ENCODE measurements at places on chromosomes 13 and 19.

DNA sequence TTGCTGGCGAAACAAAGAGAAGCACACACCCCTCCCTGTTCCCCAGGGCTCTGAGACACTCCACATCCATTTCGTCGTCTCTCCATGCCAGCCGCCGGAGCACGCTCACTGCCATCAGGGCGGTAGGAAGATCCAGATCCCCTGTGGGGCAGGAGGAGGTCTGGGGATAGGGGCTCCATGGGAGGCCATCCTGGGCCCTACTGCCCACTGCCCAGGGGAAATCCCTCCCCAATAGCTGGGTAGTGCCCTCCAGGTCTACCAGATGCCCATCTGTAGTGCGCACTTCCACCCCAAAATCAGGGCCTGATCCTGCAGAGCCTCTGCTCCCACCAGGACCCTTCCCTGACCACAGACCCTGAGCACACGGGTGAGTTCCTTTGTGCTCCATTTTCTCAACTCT is 80.3 kb downstream of the EFNB2 start:
- no peak for DNase-seq

DNA sequence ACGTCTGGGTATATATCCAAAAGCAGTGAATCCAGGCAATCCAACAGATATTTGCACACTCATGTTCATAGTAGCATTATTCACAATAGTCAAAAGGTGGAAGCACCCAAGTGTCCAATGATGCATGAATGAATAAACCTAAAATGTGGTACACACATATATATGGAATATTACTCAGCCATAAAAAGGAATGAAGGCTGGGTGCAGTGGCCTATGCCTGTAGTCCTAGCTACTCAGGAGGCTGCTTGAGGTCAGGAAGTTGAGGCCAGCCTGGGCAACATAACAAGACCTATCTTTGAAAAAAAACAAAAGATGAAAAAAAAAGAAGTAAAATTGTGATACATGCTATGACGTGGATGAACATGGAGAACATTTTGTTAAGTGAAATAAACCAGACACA is 10.4 kb upstream of the USP12 start:
- DNase-seq = no peak

DNA sequence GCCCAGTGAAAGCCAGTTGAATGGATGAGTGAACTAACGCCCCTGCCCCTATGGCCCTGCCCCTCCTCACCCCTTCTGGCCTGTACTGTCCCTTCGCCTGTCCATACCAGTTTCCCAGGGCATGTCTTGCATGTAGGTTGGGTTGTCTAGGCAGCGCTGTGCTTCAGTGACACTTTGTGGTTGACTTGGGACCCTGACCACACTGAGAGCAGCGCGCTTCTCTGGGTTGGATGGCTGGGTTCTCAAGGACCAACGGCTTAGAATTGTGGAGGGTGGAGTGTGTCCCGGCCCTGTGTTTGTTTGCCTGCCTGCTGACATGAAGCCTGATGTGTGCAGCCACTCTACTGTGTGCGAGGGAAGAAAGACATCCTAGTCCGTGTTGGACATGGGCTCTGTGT is 15.8 kb downstream of the GATAD2A start:
- no peak for DNase-seq

DNA sequence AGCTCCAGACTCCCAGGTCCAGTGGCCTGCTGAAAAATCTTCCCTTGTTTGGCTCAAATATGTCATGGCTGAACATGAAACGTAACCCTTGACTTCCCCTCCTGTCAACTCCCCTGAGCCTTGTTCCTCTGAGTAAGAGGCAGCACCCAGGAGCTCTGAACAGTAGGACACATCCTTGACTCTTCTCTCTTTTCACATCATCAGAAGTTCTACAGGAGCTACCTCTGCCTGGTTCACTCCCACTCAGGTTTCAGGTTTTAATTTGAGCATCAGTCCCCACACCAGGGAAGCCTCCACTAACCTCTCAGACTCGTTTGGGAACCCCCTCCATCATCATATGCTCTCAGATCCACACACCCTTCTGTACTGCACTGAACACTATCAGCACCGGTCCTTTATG is 30.3 kb downstream of the ZNF823 start:
- no peak for DNase-seq

GRCh38 chr13:60134376-60134775 is 29.4 kb downstream of the DIAPH3 start:
- no peak for DNase-seq

Data from T-helper 9 cell (primary cell).